ENCODE measurements at places on chromosomes 7 and 10.
A peak's percentile ranks its signal among the peaks of the same experiment; 100 is the strongest.

DNA sequence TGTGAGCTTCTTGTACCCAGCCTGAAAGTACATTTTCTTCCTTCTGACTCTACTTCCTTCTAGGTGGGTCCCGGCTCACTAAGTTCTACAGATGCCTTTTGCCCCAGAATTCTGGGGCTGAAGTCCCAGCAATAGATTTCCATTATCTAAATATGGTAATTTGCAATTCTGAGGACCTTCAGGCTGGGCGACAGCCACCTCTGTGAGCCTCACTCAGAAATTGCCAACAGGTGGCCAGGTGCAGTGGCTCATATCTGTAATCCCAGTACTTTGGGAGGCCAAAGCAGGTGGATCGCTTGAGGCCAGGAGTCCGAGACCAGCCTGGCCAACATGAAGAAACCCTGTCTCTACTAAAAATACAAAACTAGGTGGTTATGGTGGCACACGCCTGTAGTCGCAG, 23.7 kb downstream of the CREM start:
- no peak for DNase-seq

GRCh38 chr7:139471740-139472353, 11.6 kb downstream of the KLRG2 start:
- DNase-seq = no peak

GRCh38 chr7:151017370-151017952, 6.8 kb downstream of the ATG9B start:
- DNase-seq = no peak

GRCh38 chr7:391961-392524, 102.1 kb downstream of the FOXL3 start:
- no peak for DNase-seq

DNA sequence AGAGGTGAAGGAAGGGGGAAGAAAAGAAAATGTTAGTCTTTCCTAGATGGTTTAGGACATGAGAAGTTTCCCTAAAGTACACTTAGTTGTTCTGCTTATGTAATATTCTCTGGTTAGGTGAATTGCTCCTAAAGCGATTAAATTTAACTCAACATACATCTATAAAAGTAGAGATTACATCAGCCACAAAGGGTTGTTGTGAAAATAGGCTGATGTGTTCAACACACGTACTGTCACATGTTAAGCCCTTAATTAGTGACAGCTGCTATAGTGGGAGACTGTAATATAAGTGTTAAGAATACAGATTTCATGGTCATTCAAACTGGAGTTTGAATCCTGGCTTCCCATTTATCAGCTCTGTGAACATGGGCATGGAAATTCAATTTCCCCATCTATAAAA, 12.8 kb downstream of the HECTD2 start:
- DNase-seq = peak; percentile 68

GRCh38 chr7:24025094-24025493, 258.9 kb upstream of the NPY start:
- peak; percentile 4 for DNase-seq

- DNase-seq = peak; percentile 32
These were observed 744 bp downstream of the FRAT2 start for GRCh38 chr10:97333601-97334369.

- no peak for DNase-seq
These were observed 44.0 kb downstream of the HIPK2 start for GRCh38 chr7:139733751-139734150.

DNA sequence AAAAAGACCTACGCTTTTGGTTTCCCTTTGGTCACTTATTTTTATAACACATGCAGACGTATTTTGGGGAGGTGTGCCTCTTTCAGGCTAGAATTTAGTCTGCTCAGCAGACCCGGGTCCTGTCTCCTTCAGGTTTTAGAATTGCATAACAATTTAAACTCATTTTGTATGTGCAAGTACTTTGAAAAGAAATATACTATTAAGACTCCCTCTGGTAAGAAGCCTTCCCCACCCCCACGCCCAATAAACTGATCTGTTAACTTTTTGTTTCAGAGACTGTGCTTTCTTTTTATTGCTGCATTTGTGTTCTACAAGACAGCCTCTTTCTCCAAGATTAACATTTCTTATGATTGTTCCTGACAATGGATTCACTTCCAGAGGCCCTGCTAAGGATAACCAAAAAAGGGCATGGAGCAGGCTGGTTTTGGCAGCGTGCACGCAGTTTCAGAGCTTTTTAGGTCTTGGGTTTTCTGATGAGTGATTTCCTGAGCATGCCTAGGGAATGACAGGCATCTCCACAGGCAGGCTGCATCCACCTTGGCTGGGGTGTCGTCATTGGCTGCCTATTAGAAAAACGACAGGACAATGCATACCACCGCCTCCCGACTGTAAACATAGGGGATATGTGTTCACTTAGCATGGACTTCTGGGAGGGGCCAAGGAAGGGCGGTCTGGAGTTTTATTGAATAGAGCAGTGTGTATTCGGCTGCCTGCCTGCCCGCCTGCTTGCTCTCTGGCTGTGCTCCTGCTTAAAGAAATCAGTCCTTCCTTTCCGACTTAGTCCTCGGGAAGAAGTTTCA, at the start of gene CALD1:
TSS of gene CALD1 (plus strand) at position 694 of the 800 bp plus-strand sequence. CDS start 88,100 bp downstream, outside the sequence.
- peak; percentile 100 for DNase-seq

DNA sequence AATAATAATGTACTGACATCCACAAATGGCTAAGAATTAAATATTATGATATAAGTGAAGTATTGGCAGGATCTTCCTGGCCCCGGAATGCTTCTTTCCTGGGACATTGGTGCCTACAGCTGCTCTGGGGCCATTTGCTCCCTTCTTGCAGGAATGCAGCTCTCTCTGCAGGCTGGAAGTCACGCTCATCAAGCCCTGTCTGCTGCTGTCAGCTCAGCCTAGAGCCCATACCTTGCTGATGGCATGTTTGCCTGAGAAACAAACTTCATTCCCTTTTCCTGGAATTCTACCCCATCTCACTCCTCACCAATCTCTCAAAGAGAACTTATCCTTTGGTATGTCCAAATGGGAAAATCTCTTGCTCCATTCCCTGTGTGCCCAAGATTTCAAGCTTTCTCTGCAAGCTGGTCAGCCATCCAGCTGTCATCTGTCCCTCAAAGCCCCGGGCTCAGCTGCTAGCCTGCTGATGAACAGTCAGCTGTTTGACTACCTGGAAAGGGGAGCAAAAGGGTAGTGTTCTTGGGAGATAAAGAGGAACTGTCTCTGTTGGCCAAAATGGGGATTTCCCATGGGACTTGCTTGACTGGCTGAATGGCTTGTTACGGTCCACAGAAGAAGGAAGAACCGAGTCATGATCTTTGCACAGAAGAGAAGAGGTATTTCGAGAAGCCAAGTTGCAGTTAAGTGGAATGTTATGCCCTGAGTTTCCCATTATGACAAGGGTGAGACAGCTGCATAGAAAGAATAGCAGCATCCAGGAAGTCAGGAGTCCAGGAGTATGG, 12.0 kb upstream of the RASSF4 start:
- no peak for DNase-seq

DNA sequence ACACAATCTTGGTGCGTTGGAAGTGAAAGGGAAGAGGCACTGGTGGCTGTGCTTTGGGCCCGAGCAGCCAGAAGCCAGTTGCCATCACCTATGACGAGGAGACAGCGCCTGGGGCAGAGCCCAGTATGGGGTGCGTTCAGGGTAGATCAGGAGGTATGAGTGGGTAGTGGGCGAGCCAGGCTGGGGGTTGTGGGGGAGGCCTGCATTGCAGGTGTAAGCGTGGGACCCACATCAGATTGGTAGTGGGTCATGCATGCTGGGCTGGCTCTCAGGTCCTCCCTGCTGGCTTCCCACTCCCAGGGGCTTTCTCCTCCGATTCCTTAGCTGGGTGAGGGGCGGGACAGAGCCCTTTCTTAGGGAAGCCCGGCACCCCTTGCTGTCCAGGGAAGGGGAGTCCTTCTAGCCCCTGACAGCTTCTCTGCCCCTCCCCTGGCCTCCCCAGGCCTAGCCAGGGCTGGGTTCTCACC, 445 bp upstream of the PVRIG start:
- DNase-seq = no peak

DNA sequence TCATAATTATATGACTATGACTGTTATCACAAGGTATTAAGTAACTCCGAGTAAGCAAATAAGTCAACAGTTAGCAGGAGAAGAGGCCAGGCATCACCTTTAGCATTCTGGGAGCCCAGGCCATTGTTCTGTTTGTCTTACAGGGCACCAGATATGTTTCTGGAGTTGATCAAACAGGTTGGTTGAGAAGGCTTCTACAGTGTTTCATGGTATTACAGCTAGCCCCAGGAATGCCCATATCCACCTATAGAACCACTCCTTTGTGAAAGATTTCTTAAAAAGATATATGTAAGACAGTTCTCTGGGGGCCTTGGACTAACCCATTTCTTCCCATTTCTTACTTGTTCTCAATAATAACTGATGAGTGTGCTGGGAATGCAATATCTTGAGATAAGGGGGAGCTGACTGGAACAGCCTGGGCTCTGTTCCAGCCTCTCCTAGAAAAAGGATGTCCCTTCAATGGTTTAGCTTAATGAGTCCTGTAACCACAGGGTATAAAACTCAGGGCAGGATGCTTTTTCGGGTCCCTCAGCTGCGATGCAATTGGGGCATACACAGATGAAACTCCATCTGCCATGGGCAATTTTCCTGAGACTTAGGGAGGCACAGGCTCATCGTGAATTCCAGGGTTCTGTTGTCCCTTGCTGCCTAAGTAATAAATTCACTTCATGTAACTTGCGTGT, 286.4 kb downstream of the BAMBI start:
- DNase-seq = no peak

GRCh38 chr10:99450156-99450555, 19.7 kb upstream of the GOT1 start:
- no peak for DNase-seq

DNA sequence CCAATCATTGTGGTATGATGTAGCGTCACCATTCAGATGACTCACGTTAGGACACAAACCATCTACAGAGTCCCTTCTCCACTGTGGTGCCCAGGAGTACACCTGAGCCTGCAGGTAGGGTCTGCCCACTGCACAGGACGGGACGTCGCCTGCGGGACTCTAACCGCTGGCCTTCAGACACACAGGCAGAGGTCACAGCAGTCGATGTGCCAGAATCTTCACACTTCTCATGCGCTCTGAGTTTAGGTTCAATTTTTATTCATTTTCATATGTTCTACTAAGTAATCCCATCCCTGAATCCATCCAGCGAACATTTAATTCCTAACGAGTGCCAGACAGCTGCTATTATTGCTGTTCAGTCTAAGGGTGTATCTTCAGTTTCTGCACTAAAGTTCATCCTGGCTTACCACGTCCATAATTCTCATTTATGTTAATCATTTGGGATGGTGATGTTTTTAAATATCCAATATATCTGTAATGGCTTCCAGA, 73.3 kb downstream of the CXCL12 start:
- DNase-seq = no peak

GRCh38 chr10:122120008-122120744, 131.2 kb downstream of the TACC2 start:
- no peak for DNase-seq

GRCh38 chr10:83343676-83344075, 795.6 kb upstream of the GHITM start:
- DNase-seq = peak; percentile 12

GRCh38 chr10:109932968-109933367, 9.7 kb upstream of the XPNPEP1 start:
- no peak for DNase-seq

- DNase-seq = no peak
These were observed 43.5 kb downstream of the YKT6 start for GRCh38 chr7:44244282-44244681.

GRCh38 chr10:109412353-109412752, 511.0 kb downstream of the XPNPEP1 start:
- DNase-seq = no peak

DNA sequence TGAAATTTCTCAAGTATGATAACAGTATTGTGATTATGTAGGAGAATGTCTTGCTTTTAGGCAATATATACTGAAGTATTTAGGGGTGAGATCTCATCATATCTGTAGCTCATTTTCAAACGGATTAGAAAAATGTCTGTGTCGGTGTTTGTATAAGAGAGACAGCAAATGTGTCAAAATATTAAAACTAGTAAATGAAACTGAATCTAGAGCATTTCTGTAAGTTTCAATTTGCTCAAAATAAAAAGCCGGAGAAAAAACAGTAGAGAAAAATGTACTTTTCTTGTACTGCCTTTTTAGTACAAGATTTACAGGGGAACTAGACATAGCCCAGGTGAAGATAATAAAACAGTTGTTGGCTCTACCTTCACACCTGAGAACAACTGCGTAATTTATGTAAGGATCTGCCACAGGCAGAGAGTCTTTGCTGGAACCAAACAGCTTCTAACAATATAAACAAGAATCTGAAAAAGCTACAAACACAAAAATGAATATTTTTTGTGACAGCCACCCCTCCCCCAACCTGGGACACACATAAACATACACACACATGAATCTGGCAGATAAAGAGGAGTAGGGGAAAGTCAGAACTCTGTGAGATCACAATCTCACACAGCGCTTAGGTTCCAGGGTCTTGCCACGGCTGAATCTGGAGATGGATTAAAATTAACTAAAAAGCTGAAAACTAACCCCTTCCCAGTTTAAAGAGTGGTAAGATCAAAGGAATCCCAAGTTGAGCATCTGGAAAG, 153.3 kb downstream of the AVL9 start:
- DNase-seq = no peak

DNA sequence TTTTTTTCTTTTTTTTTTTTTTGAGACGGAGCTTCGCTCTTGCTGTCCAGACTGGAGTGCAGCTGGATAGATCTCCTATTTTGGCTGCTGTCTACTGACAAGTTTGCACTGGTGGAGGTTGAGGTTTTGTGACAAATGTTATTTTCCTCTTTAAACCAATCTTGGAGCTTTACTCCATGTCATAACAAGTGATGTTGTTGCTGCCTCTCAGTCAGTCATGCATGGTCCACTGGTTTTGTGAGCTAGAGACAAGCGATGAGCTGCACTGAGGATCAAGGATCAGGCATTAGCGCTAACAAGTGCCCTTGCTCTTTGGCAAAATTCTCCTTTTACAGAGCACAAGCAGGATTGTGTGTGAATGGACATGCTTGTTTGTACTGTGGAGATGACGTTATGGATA, 805 bp upstream of the WDFY4 start:
- no peak for DNase-seq

GRCh38 chr7:151399906-151400305, 9.9 kb downstream of the WDR86 start:
- no peak for DNase-seq

- no peak for DNase-seq
These were observed 35.2 kb downstream of the GBF1 start for GRCh38 chr10:102280397-102281101.

- no peak for DNase-seq
These were observed 27.1 kb downstream of the MET start for GRCh38 chr7:116698930-116699721.

- peak; percentile 9 for DNase-seq
These were observed 8.3 kb downstream of the IQCE start for GRCh38 chr7:2566890-2567678.

- DNase-seq = no peak
These were observed 62.7 kb downstream of the CALML3 start for GRCh38 chr10:5587151-5588079.

DNA sequence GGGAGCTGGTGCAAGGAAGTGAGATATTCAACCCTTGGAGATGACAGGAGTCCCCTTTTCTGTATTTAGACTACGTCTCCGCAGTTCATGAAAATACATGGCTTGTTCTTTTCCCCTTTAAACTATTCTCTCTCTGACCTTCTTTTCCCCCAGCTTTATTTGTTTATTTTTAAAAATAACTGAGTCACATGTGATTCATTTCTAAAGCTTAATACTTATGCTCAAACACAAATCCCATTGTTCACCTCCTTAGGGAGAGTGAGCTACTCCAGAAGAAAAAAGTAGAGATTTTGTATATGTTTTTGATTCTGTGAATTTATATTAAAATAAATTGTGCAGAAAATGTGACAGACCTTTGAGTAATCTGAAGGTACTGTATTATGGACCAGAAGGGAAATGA, 35.9 kb upstream of the FZD1 start:
- no peak for DNase-seq

Data from AG10803 (cell line).